ENCODE measurements at places on chromosomes 3 and 15. TPM values are rescaled to one million over a fixed set of nuclear protein-coding genes. Genes with fewer than 3 reads are reported as not detected.

DNA sequence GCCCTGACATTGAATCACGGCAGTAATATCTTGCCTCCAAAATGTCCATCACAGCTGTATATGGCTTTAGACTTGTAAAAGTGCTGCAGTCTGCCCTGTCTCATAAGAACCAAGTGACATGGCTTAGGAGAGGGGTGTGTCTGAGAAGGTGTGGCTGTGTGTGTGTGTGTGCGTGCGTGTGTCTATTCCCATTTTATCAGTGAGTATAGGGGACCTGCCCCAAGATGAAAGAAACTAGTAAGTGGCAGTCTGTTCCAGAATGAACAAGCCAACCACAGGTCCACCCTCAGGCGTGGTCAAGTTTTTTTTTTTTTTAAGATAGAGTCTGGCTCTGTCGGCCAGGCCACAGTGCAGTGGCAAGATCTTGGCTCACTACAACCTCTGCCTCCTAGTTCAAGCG, 5.6 kb upstream of the RHOV start:
- DNase-seq, result no peak

ANKRD34C gene
- total RNA-seq, result 0.81 TPM

ADAMTS7 gene
- total RNA-seq, result 15.9 TPM

GRCh38 chr15:49721091-49721490, 100.2 kb downstream of the DTWD1 start:
- DNase-seq, result no peak

DNA sequence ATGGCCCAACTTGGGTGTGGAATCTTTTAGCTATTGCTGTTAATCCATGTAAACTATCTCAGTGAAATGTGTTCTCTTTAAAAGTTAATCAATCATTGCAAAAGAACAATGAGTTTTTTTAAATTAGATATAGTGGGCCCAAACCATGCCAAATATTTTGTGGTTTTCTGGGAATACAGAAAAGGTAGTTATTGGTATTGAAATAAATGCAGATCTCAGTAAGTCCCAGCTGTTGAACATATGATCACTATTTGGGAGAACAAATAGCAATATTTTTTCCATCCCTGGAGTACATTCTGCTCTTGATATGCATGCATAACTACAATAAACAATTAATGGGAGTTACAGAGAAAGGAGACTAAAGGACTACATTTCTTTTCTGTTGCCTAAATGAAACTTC, 36.0 kb upstream of the LEKR1 start:
- no peak for DNase-seq

CCR3 gene
- total RNA-seq, result not detected

DNA sequence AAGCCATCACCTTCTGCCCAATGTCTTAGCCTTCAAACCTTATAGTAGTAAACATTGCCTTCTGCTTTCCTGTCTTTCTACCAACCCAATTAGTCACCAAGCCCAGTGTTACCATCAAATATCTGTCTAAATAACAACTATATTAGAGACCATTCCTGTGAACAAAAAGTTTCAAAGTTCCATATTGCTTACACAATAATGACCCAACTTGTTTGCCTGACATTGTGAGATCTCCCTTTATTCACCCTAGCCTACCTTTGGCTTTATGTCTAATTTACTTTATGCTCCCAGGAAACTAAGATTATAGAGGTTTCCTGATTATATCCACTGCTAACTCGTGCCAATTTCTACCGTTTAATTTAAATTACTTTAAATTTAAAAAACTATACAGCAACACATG, 26.0 kb upstream of the KCNAB1 start:
- no peak for DNase-seq

- DNase-seq, result no peak
These were observed 109.0 kb downstream of the CGGBP1 start for GRCh38 chr3:87949879-87950208.

P3H2 gene
- 3.8 TPM for total RNA-seq

CFAP44 gene
- 2.6 TPM for total RNA-seq

HHLA2 gene
- total RNA-seq, result not detected

HGD gene
- total RNA-seq, result 0.56 TPM

DNA sequence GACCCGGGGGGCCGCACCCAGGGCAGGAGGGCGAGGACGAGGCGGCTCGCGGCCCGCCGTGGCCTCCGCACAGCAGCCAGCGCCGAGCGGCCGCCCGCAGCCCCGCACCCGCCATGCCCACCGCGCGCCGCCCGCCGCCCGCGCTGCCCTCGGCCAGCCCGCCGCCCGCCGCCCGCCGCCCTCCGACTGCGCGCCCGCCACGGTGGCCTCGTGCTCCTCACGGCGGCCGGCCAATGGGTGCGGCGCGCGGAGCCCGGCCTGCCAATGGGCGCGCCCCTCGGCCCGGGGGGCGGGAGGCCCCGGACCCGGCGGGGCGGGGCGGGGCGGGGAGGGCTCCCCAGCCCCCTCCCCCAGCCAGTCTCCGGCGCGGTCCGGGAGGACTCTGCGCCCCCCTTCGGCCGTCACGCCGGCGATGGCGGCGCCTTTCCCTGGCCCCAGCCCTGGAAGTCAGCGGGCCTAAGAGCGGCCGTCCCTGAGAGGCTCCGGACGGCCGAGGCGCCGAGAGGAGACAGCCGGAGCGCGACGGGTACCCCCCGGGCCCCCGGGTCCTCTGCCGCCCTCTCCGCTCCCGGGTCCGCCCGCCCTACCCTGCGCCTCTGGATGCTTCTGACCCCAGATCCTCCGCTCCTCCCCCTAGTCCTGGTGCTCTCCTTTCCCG, at the start of gene NT5DC2:
Gene NT5DC2, minus strand, starts transcription at position 235 of the 658 bp plus-strand sequence. Its CDS starts 120 bp downstream, at position 115.
- DNase-seq, result peak; percentile 82

- no peak for DNase-seq
These were observed 1265.0 kb upstream of the ALCAM start for GRCh38 chr3:104101736-104102135.

GRCh38 chr3:158458464-158458863, 112.5 kb upstream of the MLF1 start:
- no peak for DNase-seq

HEG1 gene
- total RNA-seq, result 80.1 TPM

DNA sequence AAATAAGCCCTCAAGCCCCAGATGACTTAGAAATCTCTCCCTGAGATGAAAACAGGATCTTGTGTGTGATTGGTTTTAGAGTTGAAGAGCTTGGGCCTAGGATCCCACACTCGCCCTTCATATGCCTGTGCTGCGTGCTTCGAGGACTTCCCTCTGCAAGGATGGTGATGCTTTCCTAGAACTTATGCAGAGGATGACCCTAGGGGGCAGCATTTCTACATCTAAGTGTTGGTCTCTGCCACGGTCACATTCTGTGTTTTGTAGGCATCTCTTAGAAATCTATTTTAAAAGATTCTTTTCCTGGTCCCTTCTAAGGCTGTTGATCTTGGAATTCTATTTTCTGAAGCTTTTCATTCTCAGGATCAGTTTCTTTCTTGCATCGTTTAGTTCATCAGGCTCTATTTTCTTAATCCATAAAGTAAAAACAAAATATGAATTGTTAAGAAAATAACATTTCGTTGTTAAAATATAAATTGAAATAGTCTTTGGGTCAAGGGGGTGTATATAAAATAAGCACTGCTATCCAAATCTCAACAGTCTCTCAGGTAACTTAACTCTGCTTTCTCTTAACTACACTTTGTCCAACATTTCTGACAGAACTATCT, 45.7 kb downstream of the WDR76 start:
- DNase-seq, result no peak

DNA sequence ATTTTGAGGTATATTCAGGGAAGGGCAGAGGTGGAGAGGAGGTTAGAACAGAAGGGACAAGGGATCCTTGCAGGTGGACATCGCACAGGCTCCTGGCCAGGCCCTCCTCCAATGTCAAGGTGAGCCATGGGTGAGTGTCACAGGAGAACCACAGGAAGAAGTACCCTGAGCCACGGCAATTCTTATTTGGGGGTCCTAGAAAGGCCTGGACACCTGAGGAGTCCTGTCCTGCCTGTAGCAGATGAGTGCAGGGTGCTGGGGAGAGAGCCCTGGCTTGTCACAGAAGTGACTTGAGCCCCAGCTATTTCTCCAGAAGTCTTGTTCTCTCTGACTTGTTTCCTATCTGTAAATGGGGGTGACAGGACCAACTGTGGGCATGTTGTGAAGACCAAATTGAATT, 4.3 kb downstream of the SLC6A20 start:
- no peak for DNase-seq

DPPA2 gene
- not detected for total RNA-seq

GRCh38 chr3:34256021-34256420, 457.6 kb downstream of the PDCD6IP start:
- no peak for DNase-seq

DNA sequence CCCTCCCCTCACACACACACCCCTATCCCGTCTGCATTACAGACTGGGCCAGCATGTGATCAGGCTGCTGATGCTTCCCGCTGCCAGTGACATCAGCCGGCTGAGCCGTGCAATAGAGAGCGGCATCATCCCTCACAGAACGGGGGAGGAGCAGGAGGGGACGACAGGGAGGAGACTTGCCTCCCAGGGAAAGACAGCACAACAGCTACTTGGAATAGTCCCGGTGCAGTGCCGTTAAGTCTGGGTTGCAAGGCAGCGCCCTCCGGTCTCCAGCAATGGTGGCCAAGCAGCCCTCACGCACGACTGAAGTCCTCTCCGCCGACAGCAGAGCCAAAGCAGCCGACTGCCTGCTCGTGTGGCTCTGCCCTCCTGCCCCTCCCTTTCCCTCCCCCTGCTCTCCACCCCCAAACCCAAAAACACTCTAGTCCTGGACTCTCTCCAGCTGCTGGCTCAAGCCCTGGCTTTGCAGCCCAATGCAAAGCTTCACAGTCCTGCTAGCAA, 31.5 kb upstream of the RPS17 start:
- peak; percentile 66 for DNase-seq

Measured in heart left ventricle (tissue), 16 donors.